ENCODE measurements at places on chromosomes 1 and 21.

- no peak for DNase-seq
These were observed 14.2 kb upstream of the SRSF4 start for GRCh38 chr1:29195881-29196291.

DNA sequence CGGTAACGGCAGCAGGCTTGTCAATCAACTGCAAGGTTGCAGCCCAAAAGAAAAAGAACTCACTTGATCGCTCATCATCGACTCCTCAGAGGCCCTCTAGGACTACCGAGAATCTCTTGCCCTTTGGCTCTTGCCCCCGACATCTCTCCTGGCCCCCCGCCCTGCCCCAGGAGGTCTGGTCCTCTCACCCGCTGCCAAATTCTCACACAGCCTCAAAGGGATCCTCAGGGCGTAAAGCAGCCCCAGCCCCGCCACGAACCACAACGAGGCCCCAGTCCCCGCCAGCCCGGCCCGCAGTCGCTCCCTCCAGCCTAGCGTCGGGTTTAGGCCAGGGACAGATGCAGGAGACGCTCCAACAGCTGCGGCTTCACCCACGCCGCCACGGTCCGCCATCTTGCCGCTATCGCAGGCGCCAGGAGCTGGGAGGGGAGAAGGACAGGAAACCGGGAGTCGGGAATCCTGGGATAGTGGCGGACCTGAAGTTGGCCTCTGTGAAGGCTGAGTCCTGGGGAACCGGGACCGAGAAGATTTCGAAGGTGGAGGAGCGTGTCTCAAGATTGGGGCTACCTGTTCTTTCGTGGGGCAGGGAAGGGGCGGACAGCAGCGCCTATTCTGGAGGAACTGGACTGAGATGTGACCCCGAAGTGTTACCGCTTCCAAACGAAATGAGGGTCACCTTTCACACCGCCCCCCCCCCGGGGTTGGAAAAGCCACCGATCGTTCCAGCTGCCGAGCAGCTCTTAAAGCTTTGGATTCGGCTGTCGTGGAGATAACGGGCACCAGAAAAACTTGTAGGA, at the start of gene ST7L:
Gene ST7L (minus strand): TSS at position 421 of the 797 bp plus-strand sequence. CDS start 28 bp downstream, at position 393.
- peak; percentile 33 for DNase-seq

DNA sequence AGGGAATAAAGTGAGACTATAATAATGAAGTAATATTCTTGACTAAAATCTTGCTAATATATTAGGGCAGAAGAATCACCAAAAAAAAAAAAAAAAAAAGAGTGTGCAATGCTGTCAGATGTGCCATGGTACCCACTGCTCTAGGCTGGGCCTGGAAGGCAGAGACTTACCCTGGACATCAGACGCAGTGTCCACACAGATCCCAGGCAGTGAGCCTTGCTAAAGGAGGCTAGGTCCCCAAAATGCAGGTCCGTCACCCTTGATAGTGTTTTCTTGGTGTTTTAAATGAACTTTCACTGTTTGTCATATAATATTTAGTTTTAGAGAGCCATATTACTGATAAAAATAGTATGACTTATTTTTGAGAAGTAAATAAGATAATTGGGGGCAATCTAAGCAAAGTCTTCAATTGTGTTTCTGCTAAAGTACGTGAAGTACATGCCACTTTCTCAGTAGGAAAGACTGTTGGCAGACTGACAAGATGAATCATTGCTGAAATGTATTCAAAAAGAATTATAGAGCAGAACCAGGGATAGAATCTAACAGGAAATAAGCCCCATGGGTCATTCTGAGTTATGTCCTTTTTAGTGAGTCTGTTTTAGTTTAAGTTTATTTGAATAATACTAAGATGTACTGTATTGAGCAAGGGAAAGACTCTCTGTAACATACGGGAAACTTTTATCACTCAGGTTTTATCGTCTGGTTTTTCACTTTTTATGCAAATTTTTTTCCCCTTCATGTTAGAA, 74.6 kb upstream of the PDC start:
- DNase-seq, result peak; percentile 2

DNA sequence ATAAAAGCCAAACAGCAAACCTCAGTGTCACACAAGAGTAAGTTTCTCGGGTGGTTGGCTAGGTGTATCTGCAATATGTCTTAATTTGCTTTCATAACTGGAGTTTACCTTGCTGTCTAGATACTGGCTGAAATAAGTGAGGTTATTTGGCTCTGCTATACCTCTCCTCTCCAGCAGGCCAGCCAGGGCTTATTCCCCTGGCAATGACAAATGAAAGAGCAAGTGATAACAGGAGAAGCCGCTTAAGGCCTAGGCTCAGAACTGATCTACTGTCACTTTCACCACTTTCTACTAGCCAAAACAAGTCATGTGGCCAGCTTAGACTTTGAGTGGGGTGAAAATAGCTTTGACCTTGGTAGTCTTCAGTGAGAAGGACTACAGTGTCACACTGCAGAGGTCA, 4.8 kb upstream of the RPE65 start:
- DNase-seq, result no peak

GRCh38 chr1:186566140-186566855, 105.4 kb upstream of the PDC start:
- DNase-seq, result no peak

DNA sequence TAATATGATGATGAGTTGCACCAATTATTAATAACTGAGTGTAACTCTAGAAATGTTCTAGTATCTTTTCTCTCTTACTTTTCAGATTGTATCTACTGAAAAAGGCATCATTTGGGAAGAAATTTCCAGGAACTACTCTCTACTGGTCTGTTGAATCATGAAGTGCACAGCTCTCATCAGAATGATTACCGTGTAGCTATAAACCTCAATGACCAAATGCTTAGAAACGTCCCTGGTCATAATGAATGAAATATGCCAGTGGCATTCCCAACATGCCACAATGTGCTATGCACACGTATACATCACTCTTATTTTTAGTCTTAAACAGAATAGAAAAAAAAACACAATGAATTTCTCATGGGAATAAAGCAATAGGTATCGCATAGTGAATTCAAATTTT, 534.3 kb upstream of the OLFM3 start:
- no peak for DNase-seq

GRCh38 chr1:171814692-171815091, 26.6 kb upstream of the DNM3 start:
- DNase-seq, result no peak

DNA sequence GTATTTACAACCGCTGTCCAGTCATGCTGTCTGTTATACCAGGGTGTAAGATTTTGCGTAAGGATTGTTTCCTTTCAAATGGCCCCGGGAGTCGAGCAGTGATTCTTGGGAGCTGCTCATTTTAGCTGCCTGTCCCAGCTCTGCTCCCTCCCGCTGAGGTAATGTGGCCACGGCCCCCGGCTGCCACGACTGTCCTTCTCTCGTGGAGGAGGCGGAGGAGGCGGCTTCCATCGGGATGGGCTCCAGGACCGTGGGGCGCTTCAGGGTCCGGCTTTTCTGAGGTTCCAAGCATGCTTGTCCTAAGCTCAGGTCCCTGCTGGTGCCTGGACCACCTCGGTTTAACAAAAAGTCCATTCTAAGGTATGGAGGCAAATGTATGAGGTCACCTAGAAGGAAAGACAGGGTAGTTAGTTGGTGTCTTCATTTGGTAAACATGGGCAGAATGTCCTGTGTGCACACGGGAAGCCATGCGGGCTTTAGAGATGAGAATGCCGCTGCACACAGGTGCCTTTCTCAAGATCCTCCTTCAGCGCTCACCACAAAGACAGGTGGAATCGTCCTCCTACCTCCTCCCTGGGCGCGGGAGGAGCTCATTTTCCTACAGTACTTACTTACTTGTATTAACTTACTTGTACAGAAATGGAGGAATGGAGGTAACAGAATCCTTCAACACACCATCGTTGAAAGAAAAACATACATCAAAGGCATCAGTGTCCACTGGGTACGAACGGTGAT, 145.9 kb downstream of the PCP4 start:
- DNase-seq, result no peak

DNA sequence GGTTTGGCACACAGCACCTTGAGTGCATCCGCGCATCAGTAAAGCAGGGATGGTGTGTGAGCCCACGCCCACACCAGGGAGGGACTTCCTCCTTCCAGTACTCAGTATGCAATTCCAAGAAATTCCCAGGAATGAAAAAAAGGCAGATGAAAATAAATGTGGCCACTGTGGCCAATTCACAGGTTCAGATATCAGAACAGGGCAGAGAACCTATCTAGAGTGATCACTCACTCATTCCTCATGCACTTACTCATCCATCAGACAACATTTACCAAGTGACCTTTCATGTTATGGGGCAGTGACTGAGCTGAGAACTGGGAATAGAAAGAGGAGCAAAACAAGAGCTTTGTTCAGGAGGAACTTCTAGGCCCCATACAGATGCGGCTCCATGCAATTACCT, 113.7 kb downstream of the ZSCAN20 start:
- no peak for DNase-seq

DNA sequence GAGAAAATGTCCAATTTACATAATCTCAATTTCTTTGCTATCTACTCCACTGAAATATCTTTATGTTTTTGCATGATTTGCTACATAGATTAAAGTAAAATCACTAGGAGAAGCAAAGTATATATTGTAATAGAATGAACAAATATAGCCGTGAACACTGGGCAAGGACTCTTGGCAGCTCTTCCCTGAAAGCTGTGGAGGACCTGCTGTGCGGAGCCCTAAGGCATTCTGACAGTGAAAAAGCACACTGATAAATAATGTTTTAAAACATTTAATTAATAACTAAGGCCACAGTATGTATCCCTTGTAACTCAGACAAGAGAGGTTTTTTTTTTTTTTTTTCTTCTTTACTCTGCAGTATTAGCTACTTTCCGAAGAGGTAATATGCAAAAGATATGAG, 256.1 kb upstream of the DPYD start:
- no peak for DNase-seq

GRCh38 chr1:159945483-159946241, at the start of gene IGSF9:
IGSF9 (minus strand) TSS chr1:159945613; CDS start chr1:159943454, 2,159 bp downstream.
- peak; percentile 32 for DNase-seq

- DNase-seq, result no peak
These were observed 28.6 kb downstream of the TMEM53 start for GRCh38 chr1:44645476-44646244.

- no peak for DNase-seq
These were observed 3.9 kb downstream of the LAMB3 start for GRCh38 chr1:209648346-209648745.

- no peak for DNase-seq
These were observed 14.4 kb downstream of the NOC2L start for GRCh38 chr1:944341-945325.

- DNase-seq, result no peak
These were observed 576.0 kb downstream of the KIF26B start for GRCh38 chr1:245730801-245731200.

GRCh38 chr1:187490266-187490665, 661.5 kb downstream of the PLA2G4A start:
- no peak for DNase-seq

DNA sequence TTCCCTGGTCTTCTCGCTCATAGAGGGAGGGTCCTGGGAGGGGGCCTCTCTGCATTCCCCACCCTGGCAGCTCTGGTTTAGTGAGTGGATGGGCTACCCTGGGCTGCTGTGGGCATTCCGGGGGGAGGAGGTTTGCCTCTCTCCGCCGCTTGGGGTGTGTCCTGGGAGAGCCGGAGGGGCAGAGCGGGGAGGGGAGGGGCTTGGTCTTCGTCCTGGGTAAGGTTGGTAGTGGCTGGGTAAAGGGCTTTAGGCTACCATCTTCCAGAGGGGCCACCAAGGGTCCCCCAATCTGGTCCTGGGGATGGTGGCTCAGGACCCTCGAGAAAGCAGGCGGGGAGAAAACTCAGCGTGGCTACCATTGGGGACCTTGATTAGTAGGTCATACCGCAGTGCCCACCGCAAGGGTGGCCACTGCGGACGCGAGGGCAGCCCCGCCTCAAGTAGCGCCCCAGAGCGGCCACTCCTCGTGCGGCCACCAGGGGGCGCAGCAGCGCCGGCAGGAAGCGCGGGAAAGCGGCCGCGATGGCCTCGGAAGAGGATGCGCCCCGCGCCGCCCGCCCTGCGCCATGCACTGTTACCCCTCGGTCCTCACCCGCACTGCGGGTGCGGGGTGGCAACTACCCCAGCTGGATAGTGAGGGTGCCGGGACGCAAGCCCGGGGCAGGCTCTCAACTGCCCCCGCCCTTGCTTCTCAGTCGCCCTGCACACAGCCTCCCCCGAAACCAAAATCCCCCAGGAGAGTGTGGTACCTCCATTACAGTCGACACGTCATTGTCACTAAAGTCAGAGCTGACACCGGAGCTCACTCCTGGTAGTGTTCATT, 44.1 kb upstream of the SLC25A33 start:
- peak; percentile 60 for DNase-seq

DNA sequence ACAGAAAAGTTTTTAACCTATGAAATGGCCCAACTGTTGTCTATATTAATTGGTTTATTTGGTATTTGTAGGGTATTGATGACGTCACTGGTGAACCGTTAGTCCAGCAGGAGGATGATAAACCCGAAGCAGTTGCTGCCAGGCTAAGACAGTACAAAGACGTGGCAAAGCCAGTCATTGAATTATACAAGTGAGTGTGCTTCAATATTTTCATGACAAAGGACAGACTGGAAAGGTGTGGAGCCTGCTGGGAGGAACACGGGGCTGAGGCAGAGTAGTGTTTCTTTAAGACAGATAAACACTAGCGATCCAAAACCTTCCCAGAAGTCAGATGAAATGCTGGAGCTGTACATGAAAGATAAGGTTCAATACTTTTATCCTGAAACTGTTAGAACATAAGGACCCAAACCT, 76.7 kb downstream of the AK4 start:
- no peak for DNase-seq

GRCh38 chr1:241542199-241542907, 10.2 kb downstream of the KMO start:
- DNase-seq, result peak; percentile 95

- DNase-seq, result no peak
These were observed 85.5 kb upstream of the CACNA1E start for GRCh38 chr1:181397845-181398244.

GRCh38 chr21:27224169-27224568, 257.3 kb upstream of the ADAMTS5 start:
- DNase-seq, result no peak

DNA sequence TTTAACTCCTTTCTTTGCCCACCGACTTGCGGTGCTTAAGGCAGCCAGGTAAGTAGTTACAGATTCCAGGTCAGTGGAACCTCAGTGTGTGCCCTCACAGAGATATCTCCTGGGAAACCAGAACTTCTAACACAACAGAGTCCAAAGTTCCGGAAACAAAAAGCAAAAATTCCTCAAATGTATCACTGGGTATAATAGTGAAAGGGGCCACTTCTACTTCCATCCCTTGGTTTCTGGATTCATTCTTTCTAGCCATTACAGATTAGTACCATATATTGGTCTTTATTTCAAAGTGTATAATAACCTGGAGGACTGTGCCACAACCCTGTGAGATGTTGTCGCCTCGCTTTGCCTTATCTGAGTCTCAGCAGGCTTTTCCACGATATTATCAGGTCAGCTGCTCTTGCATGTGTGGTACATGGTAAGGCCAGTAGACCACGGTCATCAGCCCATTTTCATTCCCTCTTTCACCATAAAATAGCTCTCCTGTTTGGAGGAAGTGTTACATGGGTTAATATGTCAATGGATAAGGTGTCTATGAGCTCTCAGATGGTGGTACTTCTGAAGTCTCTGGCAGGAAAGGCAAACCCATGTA, 14.9 kb upstream of the VASH2 start:
- no peak for DNase-seq

GRCh38 chr1:63777965-63778880, 4.4 kb downstream of the ROR1 start:
- no peak for DNase-seq

Data from CD14-positive monocyte (primary cell).